ENCODE measurements at places on chromosomes 5 and 9. TPM values are rescaled to one million over a fixed set of nuclear protein-coding genes. Genes with fewer than 3 reads are reported as not detected.

CAMK4 gene
- 0.55 TPM for total RNA-seq

PCA3 gene
- not detected for total RNA-seq

- DNase-seq: no peak
- H3K36me3 ChIP-seq: no peaks in the 10 kb centered on the region
- H3K4me3 ChIP-seq: no peak overlapping the region
Measured at GRCh38 chr9:127179633-127180441, 57.4 kb upstream of the ANGPTL2 start.

GRCh38 chr5:6365142-6365976, 13.0 kb downstream of the MED10 start:
- H3K27me3 ChIP-seq: no peaks in the 10 kb centered on the region
- H3K4me3 ChIP-seq: no peak overlapping the region
- peaks cover 15% of the 10 kb centered on the region for H3K4me1 ChIP-seq
- DNase-seq: peak; percentile 79

DNA sequence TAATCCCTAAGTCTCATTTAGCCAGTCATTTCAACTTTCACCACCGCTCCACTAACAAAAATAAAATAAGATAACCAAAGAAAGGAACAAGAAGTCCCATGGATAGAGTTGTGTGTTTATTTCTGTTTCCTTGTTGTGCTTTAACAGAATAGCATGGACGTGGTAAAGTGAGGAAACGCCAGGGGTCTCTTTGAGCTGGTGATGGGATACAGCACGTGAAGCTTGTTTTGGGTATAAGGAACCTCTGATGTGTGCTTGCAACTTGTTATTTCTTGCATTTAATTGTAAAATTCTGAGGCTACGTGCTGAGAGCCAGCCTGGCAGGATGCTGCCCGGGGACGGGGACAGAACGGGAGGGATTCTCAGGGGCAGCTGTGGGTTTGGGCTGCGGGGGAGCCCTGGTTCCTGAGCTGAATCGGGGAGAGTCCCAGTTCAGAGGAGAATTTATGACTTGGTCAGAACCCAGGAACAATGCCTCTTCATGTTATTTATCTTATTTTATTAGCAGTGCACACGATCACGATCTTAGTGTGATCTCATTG, 63.4 kb downstream of the ANKRD33B start:
- DNase-seq: no peak
- H3K27ac ChIP-seq: peak overlapping the region; percentile 1
- H3K4me3 ChIP-seq: peak overlapping the region; percentile 59
- no peaks in the 10 kb centered on the region for H3K27me3 ChIP-seq
- no peaks in the 10 kb centered on the region for H3K36me3 ChIP-seq
- H3K4me1 ChIP-seq: peaks cover 12% of the 10 kb centered on the region

DNA sequence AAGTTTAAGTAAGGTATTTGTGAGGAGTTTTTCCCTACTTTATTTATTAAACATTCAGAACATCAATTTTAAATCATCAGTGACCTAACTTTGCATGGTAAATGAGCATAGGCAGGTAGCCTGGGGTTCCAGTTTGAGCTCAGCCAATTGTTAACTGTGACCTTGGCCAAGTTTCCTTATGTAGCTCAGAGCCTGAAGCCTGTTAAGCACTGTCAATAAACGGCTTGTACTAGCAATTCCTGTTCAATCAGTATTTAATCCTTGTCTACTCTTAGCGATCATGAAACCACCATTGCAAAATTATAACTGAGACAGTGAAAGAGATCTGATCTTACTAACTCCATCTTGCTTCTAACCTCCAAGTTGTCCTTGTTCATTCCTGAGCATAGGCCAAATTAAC, 4.7 kb upstream of the SOWAHA start:
- no peaks in the 10 kb centered on the region for H3K27me3 ChIP-seq
- H3K27ac ChIP-seq: no peak overlapping the region
- H3K4me1 ChIP-seq: peaks cover 5% of the 10 kb centered on the region
- DNase-seq: no peak
- H3K36me3 ChIP-seq: no peaks in the 10 kb centered on the region

- DNase-seq: no peak
- no peaks in the 10 kb centered on the region for H3K4me1 ChIP-seq
- no peaks in the 10 kb centered on the region for H3K27me3 ChIP-seq
- no peaks in the 10 kb centered on the region for H3K36me3 ChIP-seq
Measured at GRCh38 chr5:133761632-133762031, 149.3 kb upstream of the FSTL4 start.

DNA sequence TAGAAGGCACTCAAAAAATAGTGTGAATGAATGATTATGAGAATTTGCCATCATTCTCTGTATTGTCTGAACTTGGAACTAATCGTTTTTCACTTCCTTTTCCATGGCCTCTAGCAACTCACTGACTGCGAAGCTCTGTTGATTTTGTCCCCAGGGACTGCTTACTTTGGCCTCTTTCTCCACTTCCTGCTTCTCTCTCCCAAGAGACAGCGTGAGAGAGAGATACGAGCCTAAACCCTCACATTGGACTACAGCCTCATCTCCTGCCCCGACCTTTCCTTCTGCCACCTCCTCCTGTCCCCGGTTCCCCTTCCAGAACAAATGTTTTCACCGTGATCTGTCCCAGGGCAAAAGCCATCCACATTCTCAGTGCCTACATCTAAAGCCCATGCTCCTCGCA, 300.8 kb upstream of the PANK3 start:
- no peak overlapping the region for H3K27ac ChIP-seq
- H3K27me3 ChIP-seq: peaks cover 78% of the 10 kb centered on the region
- H3K4me3 ChIP-seq: no peak overlapping the region
- H3K36me3 ChIP-seq: no peaks in the 10 kb centered on the region
- H3K4me1 ChIP-seq: no peaks in the 10 kb centered on the region

CNTNAP3 gene
- total RNA-seq: 26.3 TPM

- no peaks in the 10 kb centered on the region for H3K4me1 ChIP-seq
- DNase-seq: no peak
- H3K27ac ChIP-seq: no peak overlapping the region
- H3K36me3 ChIP-seq: no peaks in the 10 kb centered on the region
- H3K27me3 ChIP-seq: no peaks in the 10 kb centered on the region
Measured at GRCh38 chr5:143449772-143450171, 46.3 kb upstream of the NR3C1 start.

CER1 gene
- total RNA-seq: not detected

GRCh38 chr5:122877518-122877917, 32.1 kb downstream of the SNX24 start:
- no peaks in the 10 kb centered on the region for H3K4me1 ChIP-seq
- H3K27ac ChIP-seq: no peak overlapping the region
- no peaks in the 10 kb centered on the region for H3K36me3 ChIP-seq
- DNase-seq: no peak
- H3K27me3 ChIP-seq: no peaks in the 10 kb centered on the region

DNA sequence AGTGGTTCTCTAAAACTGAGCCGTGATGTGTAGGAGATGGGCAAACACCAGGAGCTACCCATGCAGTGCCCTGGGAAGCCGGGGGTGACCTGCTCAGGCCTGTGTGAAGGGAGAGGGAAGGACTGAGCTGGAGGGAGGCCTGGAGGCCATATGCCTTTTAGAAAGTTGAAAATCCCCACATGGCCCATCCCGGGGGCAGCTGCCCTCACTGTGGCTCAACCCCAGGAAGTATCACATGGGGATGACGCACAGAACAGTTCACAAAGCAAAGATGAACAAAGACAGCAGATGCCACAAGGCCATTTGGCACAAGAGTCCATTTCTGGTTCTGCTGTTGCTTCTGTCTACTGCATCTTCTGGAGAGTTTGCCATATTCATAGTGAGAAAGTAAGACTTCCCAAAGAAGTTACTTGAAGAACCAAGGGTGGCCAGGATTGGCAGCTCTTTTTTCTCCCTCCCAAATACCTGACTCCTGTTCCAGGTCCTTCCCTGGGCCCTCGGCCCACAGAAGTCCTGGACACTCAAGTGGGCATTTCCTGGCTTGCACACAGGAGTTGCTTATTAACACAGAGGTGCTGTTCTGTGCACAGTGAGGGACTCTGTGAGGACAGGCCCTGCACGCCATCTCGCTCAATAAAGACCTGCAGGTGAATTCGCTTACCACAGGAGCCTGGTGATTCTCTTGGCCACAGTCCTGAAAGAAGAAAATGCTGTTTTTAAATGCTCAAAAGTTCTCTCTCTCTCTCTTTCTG, 25.1 kb downstream of the ACSL6 start:
- H3K4me3 ChIP-seq: no peak overlapping the region
- no peak for DNase-seq
- H3K36me3 ChIP-seq: no peaks in the 10 kb centered on the region
- H3K27me3 ChIP-seq: no peaks in the 10 kb centered on the region

DNA sequence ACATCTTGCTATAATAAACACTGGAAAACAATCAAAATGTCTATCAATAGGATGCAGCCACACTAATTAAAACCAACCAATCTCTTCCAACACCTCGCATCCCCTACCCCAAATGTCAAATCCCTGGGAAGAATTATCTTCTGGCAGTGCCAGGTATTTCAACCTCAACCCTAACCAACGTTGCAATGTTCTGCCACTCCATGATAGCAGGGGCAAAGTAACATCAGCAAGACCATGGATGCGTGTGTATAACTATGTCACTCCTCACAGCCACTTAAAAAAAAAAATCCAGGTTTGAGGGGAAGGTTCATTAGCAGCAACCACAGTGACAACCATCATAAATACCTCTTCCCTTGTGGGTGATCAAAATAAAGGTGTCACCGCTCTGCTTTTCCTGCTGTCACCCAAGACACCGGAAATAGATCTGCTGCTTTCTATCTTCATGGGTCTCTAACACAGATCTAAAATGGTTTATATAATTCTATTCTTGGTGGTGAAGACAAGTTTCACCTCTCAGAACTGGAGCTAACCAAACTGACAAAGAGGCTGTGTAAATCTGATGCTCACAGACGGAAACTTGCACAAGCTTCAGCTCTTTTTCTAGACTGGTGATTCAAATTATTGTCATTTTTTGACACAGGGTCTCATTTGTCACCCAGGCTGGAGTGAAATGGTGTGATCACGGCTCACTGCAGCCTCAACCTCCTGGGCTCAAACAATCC, 9.9 kb downstream of the HSPA9 start:
- DNase-seq: no peak
- H3K4me3 ChIP-seq: no peak overlapping the region
- no peaks in the 10 kb centered on the region for H3K4me1 ChIP-seq
- no peak overlapping the region for H3K27ac ChIP-seq

LOX gene
- 0.23 TPM for total RNA-seq

RRAGA gene
- total RNA-seq: 16.8 TPM

GRCh38 chr5:145588558-145588957, 246.6 kb downstream of the PRELID2 start:
- H3K4me1 ChIP-seq: peaks cover 9% of the 10 kb centered on the region
- no peak overlapping the region for H3K4me3 ChIP-seq
- DNase-seq: no peak
- H3K36me3 ChIP-seq: no peaks in the 10 kb centered on the region

DNA sequence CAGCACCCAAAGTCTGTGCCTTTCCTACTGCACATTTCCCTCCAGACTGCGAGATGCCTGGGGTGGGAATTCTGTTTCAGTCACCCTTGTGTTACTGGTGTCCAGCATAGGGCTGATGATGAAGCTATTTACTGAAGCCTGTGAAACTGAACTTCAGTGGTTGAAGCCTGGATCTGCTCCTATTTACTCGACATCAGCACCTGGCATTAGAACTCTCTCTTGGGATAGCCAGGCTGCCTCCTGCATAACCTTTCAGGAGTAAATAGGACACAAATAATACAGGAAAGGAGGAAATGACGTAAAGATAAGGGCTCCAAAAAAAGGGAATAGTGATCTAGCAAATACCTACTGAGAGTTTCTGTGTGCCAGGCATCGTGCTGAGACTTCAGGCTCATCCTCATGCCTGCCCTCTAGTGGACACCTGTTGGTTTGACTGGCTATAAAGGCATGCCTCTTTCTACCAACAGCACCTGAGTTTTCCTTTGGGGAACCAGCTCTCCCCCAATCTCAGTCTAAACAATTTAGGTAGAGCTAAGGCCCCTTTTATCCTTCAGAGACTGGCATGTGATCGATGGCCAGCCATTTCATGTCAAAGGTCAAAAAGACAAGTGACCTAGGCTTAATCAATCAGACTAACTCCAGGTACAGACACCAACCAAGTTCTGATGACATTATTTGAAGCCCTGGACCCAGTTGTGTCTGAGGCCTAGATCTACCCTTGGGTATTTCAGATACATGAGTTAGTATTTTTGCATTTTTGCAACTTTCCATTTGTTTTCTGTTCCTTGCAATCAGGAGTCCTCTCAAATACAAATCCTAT, 192.1 kb upstream of the TRIM32 start:
- H3K27ac ChIP-seq: no peak overlapping the region
- no peaks in the 10 kb centered on the region for H3K36me3 ChIP-seq
- H3K4me1 ChIP-seq: no peaks in the 10 kb centered on the region
- H3K27me3 ChIP-seq: no peaks in the 10 kb centered on the region

KCTD16 gene
- total RNA-seq: not detected

- H3K4me1 ChIP-seq: peaks cover 10% of the 10 kb centered on the region
- no peak for DNase-seq
- H3K27me3 ChIP-seq: no peaks in the 10 kb centered on the region
- no peak overlapping the region for H3K4me3 ChIP-seq
- H3K27ac ChIP-seq: no peak overlapping the region
Measured at GRCh38 chr9:127783111-127784008, 2.5 kb upstream of the CDK9 start.

TAF11L10 gene
- total RNA-seq: not detected
